ENCODE measurements at places on chromosomes 6 and 20.
A peak's percentile ranks its signal among the peaks of the same experiment; 100 is the strongest.

- no peak for DNase-seq
Observed at GRCh38 chr6:56536536-56536935, 106.2 kb downstream of the DST start.

- no peak for DNase-seq
Observed at GRCh38 chr6:15458021-15458459, 204.8 kb downstream of the DTNBP1 start.

- DNase-seq = no peak
Observed at GRCh38 chr6:15475261-15475660, 187.6 kb downstream of the DTNBP1 start.

GRCh38 chr20:62265365-62265764, 27.0 kb downstream of the OSBPL2 start:
- no peak for DNase-seq

DNA sequence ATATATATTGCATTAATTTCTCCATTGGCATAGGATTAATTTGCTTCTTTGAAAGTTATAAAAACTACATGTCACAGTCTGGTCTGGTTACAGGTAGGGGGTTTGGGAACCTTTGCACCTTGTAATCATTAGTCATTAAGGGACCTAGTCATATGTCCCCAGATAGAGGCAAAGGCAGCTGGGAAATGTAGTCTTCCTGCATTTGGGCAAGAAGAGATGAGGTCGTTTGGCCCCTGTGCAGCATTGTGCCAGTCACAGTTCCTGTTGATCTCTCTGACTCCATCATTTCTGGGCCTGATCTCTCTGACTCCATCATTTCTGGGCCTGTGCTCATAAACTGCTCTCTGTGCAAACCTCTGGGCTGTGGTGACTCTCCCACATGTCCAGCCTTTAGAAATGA, 73.2 kb downstream of the BCKDHB start:
- DNase-seq = no peak

DNA sequence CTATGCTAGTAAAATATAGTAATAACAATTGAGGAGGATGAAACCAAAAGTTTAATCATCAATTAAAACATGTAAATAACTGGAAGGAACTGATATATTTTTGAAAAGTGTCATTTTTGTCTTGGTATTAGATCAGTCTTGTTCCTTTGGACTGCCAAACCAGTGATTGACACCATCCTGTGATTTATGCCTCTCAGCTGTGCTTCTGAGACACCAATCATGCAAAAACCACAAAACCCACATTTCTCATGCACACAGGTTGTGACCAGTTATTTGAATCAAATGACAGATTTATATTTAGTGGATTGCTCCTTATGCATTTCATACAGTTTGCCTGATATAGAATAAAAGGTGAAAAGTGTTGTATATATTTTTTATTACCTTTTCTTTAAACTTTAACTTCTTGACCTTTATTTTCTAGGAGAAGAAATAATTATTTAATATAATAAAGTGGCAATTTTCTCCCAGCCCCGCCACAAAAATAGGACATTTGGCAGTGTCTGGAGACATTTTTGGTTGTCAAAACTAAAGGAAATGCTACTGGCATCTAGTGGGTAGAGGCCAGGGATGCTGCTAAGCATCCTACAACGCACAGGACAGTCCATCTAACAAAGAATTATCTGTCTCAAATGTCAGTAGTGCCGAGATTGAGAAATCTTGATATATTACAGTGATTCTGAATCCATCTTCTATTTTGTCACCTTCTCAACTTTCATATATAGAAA, 383.6 kb downstream of the BCKDHB start:
- DNase-seq = no peak

DNA sequence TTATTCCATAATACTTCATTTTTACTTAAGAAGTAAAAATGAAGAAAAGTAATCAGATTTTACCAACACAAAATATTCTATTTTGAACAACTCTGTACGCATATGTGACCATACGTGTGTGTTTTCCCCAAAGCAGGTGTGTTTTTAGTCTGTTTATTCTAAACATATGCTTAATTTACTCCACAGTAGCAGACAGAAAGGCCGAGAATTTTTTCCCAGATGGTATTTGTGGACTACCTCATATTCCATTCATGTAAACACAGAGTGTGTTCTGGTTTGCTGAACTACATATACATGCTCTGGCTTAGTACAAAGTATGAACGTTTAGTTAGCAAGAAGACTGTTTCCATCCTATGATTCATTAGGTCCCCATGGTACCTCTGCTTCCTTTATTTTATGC, 233.3 kb upstream of the RUNX2 start:
- DNase-seq = no peak

- DNase-seq = no peak
Observed at GRCh38 chr6:67630146-67630545, 1004.9 kb upstream of the ADGRB3 start.

GRCh38 chr6:156879186-156879585, 102.0 kb downstream of the ARID1B start:
- no peak for DNase-seq

DNA sequence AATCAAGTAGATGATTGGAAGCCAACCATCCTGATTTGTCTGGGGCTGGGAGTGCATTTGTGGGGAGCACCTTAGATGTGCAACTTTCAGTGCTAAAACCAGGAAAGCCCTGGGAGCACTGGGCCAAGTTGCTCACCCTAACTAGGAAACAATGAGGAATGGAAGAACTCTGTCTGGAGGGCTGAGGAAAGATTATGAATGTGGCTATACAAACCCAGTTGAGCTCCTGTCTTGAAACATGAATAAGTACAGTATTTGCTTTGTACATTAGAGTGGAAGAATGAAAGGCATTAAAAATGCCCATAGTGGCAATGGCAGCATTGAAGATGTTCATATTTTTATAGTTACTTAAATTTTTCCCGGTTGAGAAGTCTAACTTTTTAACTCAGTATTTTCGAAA, 121.1 kb downstream of the HDGFL1 start:
- no peak for DNase-seq

- no peak for DNase-seq
Observed at GRCh38 chr6:31251261-31251660, 20.6 kb downstream of the HLA-C start.

- no peak for DNase-seq
Observed at GRCh38 chr6:46993846-46994245, 48.3 kb downstream of the ADGRF1 start.

DNA sequence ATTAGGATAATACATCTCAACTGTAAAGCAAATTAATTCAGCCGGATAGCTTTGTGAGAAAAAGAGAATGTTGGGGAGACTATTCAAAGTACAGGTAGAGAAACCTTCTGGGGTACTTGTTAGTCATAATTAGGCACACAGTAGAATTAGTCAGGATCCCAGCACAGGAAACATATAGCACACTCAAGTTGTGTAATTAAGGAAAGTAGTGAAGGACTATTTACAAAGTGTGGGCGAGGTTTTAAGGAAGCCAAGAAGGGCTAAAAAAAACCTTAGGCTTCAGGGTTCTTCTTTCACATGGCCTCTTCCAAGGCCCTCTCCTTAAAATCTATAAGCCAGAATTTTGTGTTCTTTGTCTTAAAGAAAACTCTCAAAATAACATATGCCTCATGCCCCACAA, 126.7 kb downstream of the RTN4IP1 start:
- DNase-seq = no peak

DNA sequence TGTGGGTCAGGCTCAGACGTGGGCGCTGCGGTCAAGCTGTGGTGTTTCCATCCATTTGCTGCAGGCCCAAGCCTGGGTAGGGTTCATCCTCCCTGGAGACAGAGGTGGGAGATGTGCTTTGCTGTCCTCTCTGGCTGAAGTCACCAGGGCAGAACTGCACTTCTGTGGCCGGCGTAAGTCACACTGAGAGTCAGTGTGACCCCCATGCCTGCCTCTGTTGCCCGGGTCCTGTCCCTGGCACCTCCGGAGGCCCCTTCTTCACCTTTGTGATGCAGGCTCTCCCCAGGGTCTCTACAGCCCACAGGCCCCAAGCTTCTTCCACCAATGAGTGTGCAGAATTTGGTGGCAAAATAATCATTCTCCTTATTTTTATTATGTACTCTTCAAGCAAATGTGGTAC, 53.8 kb upstream of the DACT2 start:
- no peak for DNase-seq

DNA sequence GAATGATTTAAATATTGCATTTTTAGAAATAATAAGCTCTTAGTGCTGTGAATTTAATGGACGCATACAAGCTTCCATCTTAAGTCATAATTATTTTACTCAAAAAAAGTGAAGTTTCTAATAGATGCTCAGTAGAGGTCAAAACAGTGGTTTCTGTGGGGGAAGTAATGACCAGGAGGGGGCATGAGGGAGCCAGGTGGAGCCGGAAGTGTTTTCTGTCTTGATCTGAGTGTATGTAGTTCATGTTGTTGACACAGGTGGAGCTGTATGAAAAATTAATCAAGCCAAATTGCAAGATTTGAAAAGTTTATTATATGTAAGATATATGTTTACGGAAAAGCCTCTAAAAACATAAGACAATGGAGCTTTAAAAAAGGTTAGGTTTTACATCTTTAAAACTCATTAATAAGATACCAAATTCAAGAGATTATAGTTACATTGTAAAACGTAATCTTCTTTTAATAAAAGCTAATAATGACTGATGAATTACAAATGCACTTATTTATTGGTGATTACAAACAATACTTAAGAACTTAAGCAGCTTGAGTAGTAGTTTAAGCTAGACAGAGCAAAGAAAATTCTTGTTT, 68.0 kb downstream of the PLAGL1 start:
- DNase-seq = peak; percentile 50

GRCh38 chr6:117191448-117191847, 73.9 kb upstream of the VGLL2 start:
- no peak for DNase-seq

- DNase-seq = no peak
Observed at GRCh38 chr6:129498541-129498940, 211.4 kb downstream of the ARHGAP18 start.

- DNase-seq = no peak
Observed at GRCh38 chr20:19756761-19757486, 1.1 kb upstream of the RIN2 start.

GRCh38 chr6:47524136-47524845, 46.7 kb downstream of the CD2AP start:
- DNase-seq = no peak

GRCh38 chr20:21614980-21615379, 90.5 kb upstream of the PAX1 start:
- no peak for DNase-seq

DNA sequence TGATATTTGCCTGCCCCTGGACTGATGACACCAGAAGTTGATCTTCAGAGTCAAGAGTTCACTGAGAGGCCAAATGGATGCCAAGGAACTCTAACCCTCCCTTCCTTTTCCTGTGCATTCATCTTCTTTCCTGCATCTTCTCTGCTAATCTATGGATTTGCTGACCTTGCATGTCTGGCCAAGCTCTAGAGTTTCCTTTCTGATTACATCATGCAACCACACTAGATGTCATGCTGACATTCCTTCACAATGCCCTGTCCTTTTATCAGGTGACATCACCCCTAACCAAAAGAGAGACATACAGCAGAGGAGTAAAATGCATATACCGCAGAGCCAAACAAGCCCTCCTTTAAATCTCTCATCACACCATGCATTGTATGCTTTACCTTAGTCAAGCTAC, 487.6 kb downstream of the TFAP2A start:
- DNase-seq = no peak

DNA sequence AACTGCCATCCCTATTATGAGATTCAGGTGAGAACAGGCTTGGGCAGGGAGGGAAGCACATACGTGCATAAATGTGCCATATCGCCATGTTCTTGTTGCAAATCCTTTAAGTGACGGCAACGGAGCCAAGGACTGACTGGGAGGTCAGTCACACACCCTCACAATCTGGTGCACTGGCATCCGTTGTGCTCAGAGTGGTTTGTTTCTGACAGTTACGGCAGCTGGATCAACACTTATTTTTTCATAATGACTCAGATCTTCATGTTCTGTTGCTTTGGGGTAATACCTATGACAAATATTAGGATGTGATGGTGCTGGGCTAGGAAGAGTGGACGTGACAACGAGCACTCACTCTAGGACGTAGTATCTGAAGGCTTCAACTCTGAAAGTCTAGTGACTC, 56.2 kb upstream of the PREP start:
- DNase-seq = no peak

DNA sequence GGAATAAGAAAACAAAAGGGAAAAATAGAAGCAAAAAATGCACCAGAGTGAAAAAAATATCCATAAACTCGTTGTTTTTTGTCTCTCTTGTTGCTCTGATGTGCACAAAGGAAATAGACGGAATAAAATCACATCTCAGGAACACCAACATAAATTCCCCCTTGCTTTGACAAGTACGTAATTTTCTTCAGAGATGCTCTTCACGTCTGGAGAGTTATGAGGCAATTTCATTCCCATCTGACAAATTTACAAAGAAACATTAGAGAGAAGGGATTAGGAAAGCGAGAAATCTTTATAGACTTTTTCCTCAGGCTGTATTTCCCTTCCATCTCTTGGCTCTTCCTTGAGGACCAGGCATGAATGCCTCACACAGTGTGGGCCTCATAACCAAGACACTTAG, 250.1 kb upstream of the ZFP64 start:
- DNase-seq = no peak

DNA sequence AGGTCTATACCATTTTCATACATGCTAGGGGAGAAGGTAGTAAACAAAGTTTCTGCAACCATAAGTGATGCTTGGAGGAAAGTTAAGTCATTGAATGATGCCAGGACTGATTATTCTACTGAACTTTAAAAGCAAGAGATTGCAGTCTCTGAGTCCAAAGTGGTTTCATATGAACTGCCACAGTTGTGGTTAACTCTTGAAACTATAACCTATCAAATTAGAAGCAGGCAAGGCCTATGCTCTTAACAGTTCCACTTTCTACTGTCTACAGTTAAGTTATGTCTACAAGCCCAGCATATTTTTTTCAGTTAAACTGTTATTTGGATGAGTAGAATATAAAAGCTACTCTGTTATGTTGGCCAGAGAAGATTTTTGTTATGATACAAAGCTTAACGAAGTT, 326.5 kb upstream of the RUNX2 start:
- no peak for DNase-seq

- no peak for DNase-seq
Observed at GRCh38 chr20:17933711-17934110, 34.9 kb downstream of the SNX5 start.

DNA sequence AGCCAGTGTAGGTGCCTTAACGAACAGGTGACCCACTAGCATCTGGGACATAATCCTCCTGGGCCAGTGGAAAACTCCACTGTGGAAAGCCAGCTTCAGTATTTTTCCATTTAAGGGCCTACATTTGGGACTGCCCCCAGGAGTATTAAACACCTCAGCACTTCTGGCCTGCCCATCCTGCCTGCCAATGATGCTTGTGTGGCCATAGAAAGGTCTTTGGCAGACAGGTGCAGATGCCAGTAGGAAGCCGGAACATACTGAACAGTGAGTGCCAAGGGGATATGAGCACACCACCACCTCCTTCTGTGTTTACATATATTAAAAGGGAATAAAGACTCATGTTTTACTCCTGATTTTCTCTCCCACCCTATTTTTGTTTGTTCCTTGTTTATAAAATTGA, 19.9 kb downstream of the MCM8 start:
- DNase-seq = no peak

All from stimulated activated CD4-positive, alpha-beta T cell treated with anti-CD3 and anti-CD28 coated beads, Interleukin-4, amount 100 ng/mL, for 4 hours (primary cell).